ENCODE measurements at places on chromosomes 7 and 10. TPM values are rescaled to one million over a fixed set of nuclear protein-coding genes. Genes with fewer than 3 reads are reported as not detected.

Gene PHKG1
- total RNA-seq, result 1.8 TPM

Gene ANKRD61
- total RNA-seq, result 0.47 TPM

Gene SPDYE2
- 0.29 TPM for total RNA-seq

Gene TEX47
- total RNA-seq, result not detected

Gene PLEKHS1
- not detected for total RNA-seq

GRCh38 chr10:128080641-128081040 lies 45.6 kb downstream of the MKI67 start:
- no peak overlapping the region for H3K27ac ChIP-seq
- H3K27me3 ChIP-seq, result no peaks in the 10 kb centered on the region
- no peak for DNase-seq

GRCh38 chr10:59624951-59625350 lies 84.7 kb downstream of the SLC16A9 start:
- H3K27ac ChIP-seq, result no peak overlapping the region
- DNase-seq, result no peak
- H3K4me3 ChIP-seq, result no peak overlapping the region
- peaks cover 4% of the 10 kb centered on the region for H3K4me1 ChIP-seq
- no peaks in the 10 kb centered on the region for H3K36me3 ChIP-seq

DNA sequence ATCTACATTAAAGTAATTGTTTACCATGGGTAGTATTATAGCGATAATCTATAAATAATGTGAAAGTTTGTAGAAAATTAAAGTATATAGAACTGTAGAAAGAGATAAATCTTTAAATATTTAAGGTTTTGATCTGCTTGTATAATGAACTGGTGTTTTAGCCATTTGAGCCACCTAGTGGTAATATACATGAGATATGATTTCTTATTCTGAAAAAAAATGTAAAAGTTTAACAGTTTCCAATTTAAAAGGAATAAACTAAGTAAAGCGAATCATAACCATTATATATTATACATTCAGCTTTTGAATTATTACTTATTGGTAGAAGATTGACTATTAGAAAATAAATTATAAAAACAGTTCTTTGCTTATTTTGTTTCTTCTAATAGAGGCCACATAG lies 91.2 kb downstream of the OTUD1 start:
- no peak overlapping the region for H3K4me3 ChIP-seq
- DNase-seq, result no peak
- peaks cover 3% of the 10 kb centered on the region for H3K27me3 ChIP-seq

- no peaks in the 10 kb centered on the region for H3K36me3 ChIP-seq
- DNase-seq, result no peak
- H3K27me3 ChIP-seq, result no peaks in the 10 kb centered on the region
- H3K4me3 ChIP-seq, result no peak overlapping the region
- peak overlapping the region; percentile 75 for H3K27ac ChIP-seq
- peaks cover 13% of the 10 kb centered on the region for H3K4me1 ChIP-seq
Measured at GRCh38 chr7:102122026-102122425, 164.6 kb upstream of the SH2B2 start.

DNA sequence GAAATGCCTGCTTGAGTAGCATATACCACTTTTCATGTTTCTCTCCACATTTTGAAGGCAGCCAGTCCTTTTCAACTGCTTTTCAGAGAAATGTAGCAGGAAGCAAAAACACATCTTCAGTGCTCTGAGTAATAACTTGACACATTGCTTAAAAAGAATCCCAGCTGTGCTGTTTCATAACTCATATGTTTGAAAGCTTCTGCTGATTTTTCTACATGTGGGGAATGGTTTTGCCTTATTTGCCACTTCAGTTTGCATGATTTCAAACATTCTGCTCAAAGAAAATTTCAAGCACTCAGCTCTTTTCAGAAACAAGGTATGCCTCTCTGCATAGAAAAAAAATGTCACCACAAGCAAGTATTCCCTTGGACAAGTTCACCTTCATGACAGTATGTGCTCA lies 732.8 kb downstream of the POM121L12 start:
- no peaks in the 10 kb centered on the region for H3K4me1 ChIP-seq
- no peak for DNase-seq
- H3K36me3 ChIP-seq, result no peaks in the 10 kb centered on the region
- no peak overlapping the region for H3K27ac ChIP-seq
- H3K27me3 ChIP-seq, result no peaks in the 10 kb centered on the region

GRCh38 chr7:75534727-75535307 lies 42.7 kb downstream of the SPDYE5 start:
- H3K27ac ChIP-seq, result peak overlapping the region; percentile 3
- no peaks in the 10 kb centered on the region for H3K27me3 ChIP-seq
- peak; percentile 12 for DNase-seq
- H3K4me3 ChIP-seq, result no peak overlapping the region

GRCh38 chr10:43796781-43797180 lies 148.1 kb upstream of the ZNF32 start:
- peaks cover 7% of the 10 kb centered on the region for H3K4me1 ChIP-seq
- no peak overlapping the region for H3K27ac ChIP-seq
- H3K36me3 ChIP-seq, result no peaks in the 10 kb centered on the region
- no peak overlapping the region for H3K4me3 ChIP-seq
- no peak for DNase-seq

DNA sequence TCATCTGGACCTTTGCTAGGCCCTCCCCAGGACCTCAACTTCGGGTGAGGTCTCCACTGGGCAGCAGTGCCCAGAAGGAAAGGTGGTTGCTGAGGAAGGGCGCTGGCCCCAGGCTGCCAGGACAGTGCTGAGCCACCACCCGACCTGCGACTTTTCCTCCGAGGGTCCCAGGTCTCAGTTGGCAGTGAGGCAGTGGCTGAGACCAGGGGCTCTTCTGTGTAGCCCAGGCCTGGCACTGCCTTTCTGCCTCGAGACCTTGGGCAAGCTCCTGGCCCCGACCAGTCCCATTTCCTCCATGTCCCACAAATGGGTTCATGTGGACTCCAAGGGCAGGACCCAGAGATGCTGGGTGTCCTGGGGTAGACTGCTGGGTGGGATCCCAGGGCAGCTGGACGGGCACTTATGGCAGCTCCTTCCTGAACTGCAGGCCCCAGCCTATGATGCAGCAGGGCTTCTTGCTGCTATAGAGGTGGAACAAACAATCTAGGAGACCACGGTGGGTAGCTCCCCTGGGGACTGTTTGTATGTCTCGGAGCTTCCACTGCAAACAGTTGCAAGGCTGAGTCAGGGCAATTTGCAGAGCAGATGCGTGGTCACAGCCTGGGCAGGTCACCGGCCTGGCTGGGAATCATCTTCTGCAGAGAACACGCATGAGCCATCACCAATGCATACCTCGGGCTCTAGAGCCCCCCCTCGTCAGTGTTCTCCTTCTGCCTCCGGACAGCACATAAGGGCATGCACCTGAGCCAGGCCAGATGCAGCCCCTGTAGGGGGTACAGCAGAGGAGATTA lies 17.9 kb upstream of the LRRC18 start:
- no peaks in the 10 kb centered on the region for H3K4me1 ChIP-seq
- no peak overlapping the region for H3K4me3 ChIP-seq
- no peak for DNase-seq
- H3K27me3 ChIP-seq, result peaks cover 14% of the 10 kb centered on the region
- H3K36me3 ChIP-seq, result no peaks in the 10 kb centered on the region

DNA sequence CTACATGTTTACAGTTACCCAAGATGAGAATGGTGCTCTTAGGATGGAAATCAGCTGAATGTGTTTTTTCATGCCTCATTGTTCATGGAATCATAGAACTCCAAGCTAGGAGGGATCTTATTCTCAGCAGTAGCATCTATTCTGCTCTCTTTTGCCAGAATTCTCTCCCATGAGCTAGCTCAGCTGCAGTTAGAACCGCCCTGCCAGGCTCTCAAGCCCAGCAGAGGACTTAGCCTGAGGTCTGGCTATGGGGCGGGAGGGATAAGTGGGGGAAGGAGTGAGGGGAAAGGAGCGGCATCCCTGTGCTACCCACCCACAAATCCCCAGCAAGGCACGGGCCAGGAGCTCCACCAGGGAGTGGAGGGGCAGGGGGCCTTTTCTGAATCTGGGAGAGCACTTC lies 120.7 kb upstream of the PLXNA4 start:
- H3K4me3 ChIP-seq, result no peak overlapping the region
- no peak overlapping the region for H3K27ac ChIP-seq
- H3K27me3 ChIP-seq, result no peaks in the 10 kb centered on the region
- no peaks in the 10 kb centered on the region for H3K36me3 ChIP-seq

- DNase-seq, result no peak
Measured at GRCh38 chr7:105713488-105714465, 132.5 kb upstream of the EFCAB10 start.

- H3K27ac ChIP-seq, result no peak overlapping the region
- no peak for DNase-seq
- peaks cover 42% of the 10 kb centered on the region for H3K27me3 ChIP-seq
- no peaks in the 10 kb centered on the region for H3K36me3 ChIP-seq
- H3K4me3 ChIP-seq, result no peak overlapping the region
- no peaks in the 10 kb centered on the region for H3K4me1 ChIP-seq
Measured at GRCh38 chr7:64945503-64946175, 42.6 kb downstream of the ZNF273 start.

GRCh38 chr7:37927773-37928444 lies 7.5 kb downstream of the EPDR1 start:
- no peak overlapping the region for H3K4me3 ChIP-seq
- no peak for DNase-seq
- H3K27me3 ChIP-seq, result peaks cover 13% of the 10 kb centered on the region
- H3K4me1 ChIP-seq, result no peaks in the 10 kb centered on the region
- no peak overlapping the region for H3K27ac ChIP-seq
- H3K36me3 ChIP-seq, result no peaks in the 10 kb centered on the region

GRCh38 chr10:44779511-44779910 lies 131.6 kb upstream of the TMEM72 start:
- no peaks in the 10 kb centered on the region for H3K27me3 ChIP-seq
- no peak overlapping the region for H3K27ac ChIP-seq
- H3K36me3 ChIP-seq, result no peaks in the 10 kb centered on the region
- DNase-seq, result no peak
- H3K4me1 ChIP-seq, result no peaks in the 10 kb centered on the region

- H3K27me3 ChIP-seq, result no peaks in the 10 kb centered on the region
- H3K4me1 ChIP-seq, result peaks cover 43% of the 10 kb centered on the region
- H3K27ac ChIP-seq, result peak overlapping the region; percentile 18
- no peak for DNase-seq
Measured at GRCh38 chr10:50312464-50313437, 61.4 kb upstream of the ASAH2 start.

GRCh38 chr7:139714163-139714901 lies 63.5 kb downstream of the HIPK2 start:
- no peaks in the 10 kb centered on the region for H3K27me3 ChIP-seq
- H3K4me1 ChIP-seq, result no peaks in the 10 kb centered on the region
- peaks cover 30% of the 10 kb centered on the region for H3K36me3 ChIP-seq
- H3K27ac ChIP-seq, result peak overlapping the region; percentile 33
- H3K4me3 ChIP-seq, result no peak overlapping the region

GRCh38 chr10:120917521-120918250 lies 66.5 kb downstream of the WDR11 start:
- no peaks in the 10 kb centered on the region for H3K36me3 ChIP-seq
- no peak overlapping the region for H3K4me3 ChIP-seq
- H3K27me3 ChIP-seq, result no peaks in the 10 kb centered on the region
- H3K27ac ChIP-seq, result no peak overlapping the region
- DNase-seq, result no peak

- DNase-seq, result no peak
- H3K4me3 ChIP-seq, result no peak overlapping the region
- no peak overlapping the region for H3K27ac ChIP-seq
Measured at GRCh38 chr10:102619281-102619981, 24.8 kb upstream of the TRIM8 start.

DNA sequence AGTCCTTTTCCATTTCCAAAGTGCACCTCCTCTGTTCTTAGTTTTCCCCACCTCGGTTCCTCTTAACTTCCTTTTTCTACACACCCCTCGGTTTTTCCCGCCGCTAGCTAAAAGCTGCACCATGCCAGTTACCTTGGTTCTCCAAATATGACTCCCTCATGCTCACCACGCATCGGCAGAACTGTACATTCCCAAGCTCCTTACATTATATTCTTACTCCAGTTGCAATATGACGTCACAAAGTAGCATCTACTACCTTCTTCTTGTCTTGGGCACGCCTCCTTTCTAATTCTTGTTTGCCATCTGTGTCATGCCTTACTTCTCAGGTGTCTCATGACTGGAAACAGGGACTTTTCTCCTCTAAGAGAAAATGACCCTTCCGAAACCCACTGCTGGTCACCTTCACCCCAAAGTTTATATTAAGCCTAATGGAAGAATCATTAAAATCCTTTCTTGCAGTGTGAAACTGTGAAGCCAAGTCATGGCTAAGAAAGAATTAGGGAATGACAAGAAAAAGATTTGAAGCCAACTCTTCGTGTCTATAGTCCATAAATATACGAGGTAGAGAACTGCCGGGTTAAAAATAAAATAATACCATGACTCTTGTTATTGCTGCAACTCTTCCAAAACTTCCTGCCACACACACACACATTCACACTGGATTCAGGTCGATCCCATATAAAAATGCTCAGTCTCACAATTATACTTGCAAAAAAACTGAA lies 1.7 kb downstream of the ESYT2 start:
- peaks cover 24% of the 10 kb centered on the region for H3K36me3 ChIP-seq
- peaks cover 5% of the 10 kb centered on the region for H3K27me3 ChIP-seq
- peak overlapping the region; percentile 88 for H3K4me3 ChIP-seq

DNA sequence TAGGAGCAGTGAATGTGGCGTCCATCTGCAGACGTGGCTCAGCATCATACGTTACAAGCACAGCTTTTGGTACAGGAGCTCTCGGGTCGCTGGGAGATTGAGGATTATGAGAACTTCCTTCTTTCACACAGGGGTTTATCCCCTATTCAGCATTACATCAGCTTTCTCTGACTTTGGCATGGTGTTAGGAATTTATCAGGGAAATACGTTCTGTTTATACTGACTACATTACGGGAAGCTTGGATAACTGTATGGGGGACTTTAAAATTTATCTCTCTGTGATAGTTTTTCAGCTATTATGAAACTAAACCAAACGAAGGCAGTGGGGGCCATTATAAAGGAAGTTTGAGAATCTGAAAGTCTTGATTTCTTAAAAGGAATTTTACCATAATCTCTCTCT lies 110.1 kb upstream of the INSYN2A start:
- H3K27me3 ChIP-seq, result no peaks in the 10 kb centered on the region
- no peak overlapping the region for H3K27ac ChIP-seq
- no peaks in the 10 kb centered on the region for H3K36me3 ChIP-seq

GRCh38 chr10:114458955-114459354 lies 54.7 kb upstream of the AFAP1L2 start:
- H3K4me1 ChIP-seq, result peaks cover 10% of the 10 kb centered on the region
- DNase-seq, result peak; percentile 61
- H3K36me3 ChIP-seq, result peaks cover 14% of the 10 kb centered on the region
- H3K27me3 ChIP-seq, result no peaks in the 10 kb centered on the region

- peaks cover 68% of the 10 kb centered on the region for H3K4me1 ChIP-seq
- peak overlapping the region; percentile 99 for H3K27ac ChIP-seq
- no peaks in the 10 kb centered on the region for H3K27me3 ChIP-seq
Measured at GRCh38 chr10:69092959-69093850, 5.3 kb downstream of the SRGN start.
